ENCODE measurements at places on chromosomes 12 and 14.

- no peak for DNase-seq
Observed at GRCh38 chr12:51131745-51132521, 41.0 kb downstream of the TFCP2 start.

- DNase-seq, result no peak
Observed at GRCh38 chr12:53930591-53931255, 7.9 kb upstream of the HOXC13 start.

GRCh38 chr12:34386621-34387255 is 364.4 kb downstream of the ALG10 start:
- DNase-seq, result no peak

GRCh38 chr12:62774794-62775193 is 160.2 kb downstream of the PPM1H start:
- no peak for DNase-seq

- DNase-seq, result peak; percentile 22
Observed at GRCh38 chr12:1797011-1797901, 23.1 kb upstream of the LRTM2 start.

GRCh38 chr14:68730811-68731425 is 61.9 kb downstream of the ZFP36L1 start:
- no peak for DNase-seq

DNA sequence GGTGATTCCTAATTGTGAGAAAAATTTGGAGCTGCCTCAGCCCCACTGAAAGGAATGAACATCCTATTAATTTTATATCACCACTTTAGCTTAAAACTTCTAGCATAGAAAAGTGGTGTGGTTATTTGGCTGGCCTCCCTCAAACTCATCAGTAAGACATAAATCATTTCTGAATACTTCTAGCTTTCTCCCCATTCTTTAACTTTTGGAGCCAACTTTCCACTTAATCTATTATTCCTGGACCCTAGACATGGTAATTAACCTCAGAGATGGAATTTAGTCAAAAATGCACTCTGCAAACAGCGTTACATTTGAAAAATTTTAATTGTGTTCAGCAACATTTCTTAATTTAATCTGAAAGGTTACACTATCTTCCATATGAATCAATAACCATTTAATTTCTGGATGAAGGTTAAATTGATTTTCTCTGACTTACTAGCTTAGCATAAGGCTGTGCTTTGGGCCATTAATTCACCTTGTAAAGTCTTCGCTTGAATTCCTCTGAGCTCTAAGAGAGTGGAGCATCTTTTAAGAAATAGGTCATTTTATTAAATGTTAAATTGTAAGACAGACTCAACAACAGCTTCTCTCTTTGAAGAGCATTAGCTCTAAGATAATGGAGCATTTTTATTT is 753.6 kb upstream of the STXBP6 start:
- no peak for DNase-seq

- DNase-seq, result no peak
Observed at GRCh38 chr14:55025948-55026347, 951 bp downstream of the WDHD1 start.

- DNase-seq, result no peak
Observed at GRCh38 chr12:128629979-128630378, 193.8 kb downstream of the SLC15A4 start.

GRCh38 chr12:50517421-50518048 is 12.8 kb downstream of the DIP2B start:
- no peak for DNase-seq

DNA sequence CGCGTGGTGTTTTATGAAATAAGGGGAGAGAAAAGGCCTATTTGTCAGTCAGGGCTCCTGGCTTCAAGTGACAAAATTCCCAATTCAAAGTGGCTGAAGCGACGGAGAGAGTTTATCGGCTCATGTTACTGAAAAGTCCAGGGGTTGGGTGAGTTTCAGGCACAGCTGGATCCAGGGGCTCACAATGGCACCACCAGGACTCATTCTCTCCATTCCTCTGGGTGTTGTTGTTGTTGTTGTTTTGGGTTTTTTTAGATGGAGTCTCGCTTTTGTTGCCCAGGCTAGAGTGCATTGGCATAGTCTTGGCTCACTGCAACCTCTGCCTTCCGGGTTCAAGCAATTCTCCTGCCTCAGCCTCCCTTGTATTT is 119.4 kb downstream of the SCARB1 start:
- no peak for DNase-seq

GRCh38 chr12:124938587-124938986 is 24.1 kb upstream of the UBC start:
- no peak for DNase-seq

DNA sequence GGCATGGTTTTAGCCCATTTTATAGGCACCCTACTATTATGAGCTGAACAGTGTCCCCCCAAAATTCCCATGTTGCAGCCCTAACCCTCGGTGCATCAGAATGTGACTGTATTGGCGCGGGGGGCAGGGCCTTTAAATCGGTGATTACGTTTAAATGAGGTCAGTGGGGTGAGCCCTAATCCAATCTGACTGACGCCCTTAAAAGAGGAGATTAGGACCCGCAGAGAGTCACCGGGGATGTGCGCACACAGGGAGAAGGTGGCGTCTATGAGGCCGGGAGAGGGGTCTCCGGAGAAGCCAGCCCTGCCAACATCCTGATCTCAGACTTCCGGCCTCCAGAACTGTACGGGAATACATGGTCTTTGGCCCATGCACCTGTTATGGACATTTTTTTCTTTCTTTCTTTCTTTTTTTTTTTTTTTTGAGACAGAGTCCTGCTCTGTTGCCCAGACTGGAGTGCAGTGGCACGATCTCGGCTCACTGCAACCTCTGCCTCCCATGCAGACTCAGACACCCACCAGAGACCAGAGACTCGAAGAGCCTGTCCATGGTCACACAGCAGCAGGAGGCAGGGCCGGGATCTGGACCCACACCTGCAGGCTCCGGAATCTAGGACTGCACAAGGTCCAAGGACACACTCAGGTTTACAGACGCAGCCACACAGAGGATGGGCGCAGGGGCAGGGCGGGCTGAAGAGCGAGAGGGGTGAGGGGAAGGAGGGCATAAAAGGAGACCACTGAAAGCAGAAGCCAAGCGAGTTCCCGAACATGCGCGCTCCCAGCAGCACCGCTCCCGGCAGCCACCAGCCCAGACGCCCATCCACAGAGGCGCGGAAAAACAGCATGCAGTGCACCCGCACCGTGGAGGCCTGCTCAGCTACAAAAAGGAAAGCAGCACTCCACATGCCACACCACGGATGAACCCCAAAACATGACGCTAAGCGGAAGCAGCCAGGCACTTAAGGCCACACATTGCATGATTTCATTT is 19.0 kb downstream of the SCARB1 start:
- DNase-seq, result no peak

GRCh38 chr14:29941401-29941800 is 13.8 kb upstream of the PRKD1 start:
- DNase-seq, result no peak

DNA sequence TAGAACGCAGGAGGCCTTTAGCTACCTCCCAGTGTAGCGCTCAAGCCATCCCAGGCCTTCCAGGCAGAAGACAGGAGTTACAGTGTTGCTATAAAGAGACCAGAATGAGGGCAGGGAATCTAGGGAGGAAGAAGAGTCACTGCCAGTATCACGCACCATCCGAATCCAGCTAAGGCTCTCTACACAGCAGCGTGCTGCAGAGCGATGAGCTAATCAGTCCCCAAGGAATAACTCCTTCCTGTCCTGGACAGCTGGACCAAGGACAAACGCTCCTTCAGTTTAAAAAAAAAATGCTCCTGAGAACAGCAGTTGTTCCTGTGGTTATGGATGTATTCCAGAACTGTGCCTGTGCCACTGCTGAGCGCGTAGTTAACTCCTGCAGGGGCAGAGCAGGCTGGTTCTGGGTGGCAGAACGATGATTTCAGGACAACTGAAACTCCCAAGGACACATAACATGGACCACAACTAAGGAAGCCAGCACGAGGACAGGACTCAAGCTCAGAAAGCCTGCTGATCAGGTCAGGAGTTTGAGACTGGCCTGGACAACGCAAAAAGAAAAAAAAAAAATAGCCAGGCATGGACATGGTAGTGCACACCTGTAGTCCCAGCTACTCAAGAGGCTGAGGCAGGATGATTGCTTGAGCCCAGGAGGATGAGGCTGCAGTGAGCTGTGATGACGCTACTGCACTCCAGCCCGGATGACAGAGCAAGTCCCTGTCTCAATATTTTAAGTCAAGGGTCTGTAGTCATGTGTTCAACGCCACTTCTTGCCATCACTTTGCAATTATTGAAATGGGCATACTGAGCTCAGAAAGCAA is 2.6 kb downstream of the IFFO1 start:
- no peak for DNase-seq

DNA sequence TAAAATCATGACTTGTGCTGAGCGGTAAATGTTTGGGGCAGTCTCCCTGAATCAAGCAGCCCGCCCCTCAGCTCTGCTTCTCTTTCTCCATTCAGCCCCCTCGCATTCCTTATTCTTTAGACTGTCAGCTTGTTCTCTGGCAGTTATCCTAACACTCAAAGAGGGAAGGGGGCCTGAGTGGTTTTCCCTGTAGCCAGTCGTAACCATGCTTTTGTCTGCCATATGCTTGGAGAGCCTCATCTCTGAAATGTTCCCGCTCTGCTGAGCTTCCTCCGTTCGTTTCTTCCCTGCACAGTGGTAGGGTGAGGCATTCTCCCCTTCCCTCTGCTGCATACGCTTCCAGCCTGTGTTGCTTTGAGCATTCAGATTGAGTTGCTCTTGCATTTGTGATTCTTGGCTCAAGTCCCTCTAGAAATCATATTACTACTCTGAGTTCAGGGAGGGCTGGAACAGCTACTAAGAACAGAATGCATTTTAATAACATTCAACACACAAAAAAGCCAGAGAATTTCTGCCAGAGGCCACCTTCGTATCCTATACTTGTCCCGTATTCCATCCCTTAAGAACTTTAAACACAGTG is 119.7 kb downstream of the FBXL14 start:
- no peak for DNase-seq
